ENCODE measurements at places on chromosomes 3 and 15. TPM values are rescaled to one million over a fixed set of nuclear protein-coding genes. Genes with fewer than 3 reads are reported as not detected.

VEPH1 gene
- total RNA-seq, result 0.81 TPM

TNFAIP8L3 gene
- total RNA-seq, result 48.4 TPM

FSD2 gene
- not detected for total RNA-seq

SKOR1 gene
- total RNA-seq, result 1.2 TPM

CLDN11 gene
- total RNA-seq, result 5.1 TPM

CYP19A1 gene
- total RNA-seq, result 3.2 TPM
